HuH-7 (cell line): ENCODE measurements at places on chromosomes 11 and 22.

DNA sequence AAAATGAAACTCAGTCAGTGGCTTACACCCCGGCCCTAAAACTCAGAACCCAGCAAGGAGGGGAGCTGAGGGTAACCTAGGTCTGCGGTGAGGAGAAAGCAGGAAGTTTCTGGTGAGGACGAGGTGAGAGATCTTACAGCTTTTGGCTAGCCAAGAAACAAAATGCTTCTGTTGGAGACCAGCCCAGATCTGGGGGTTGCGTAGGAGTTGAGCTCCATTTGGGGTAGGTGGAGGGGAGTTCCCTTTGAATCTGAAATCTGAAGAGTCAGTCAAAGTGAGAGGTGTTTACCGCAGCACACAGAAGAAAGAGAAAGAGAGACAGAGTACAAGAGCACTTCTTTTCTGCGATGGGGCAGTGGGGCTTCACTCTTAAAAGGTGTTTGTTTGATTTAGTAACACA is 29.6 kb downstream of the EHF start:
- no peak for DNase-seq

GRCh38 chr11:35352077-35352888 is 67.1 kb downstream of the SLC1A2 start:
- no peak for DNase-seq

GRCh38 chr11:95345651-95346050 is 114.6 kb upstream of the SESN3 start:
- no peak for DNase-seq

DNA sequence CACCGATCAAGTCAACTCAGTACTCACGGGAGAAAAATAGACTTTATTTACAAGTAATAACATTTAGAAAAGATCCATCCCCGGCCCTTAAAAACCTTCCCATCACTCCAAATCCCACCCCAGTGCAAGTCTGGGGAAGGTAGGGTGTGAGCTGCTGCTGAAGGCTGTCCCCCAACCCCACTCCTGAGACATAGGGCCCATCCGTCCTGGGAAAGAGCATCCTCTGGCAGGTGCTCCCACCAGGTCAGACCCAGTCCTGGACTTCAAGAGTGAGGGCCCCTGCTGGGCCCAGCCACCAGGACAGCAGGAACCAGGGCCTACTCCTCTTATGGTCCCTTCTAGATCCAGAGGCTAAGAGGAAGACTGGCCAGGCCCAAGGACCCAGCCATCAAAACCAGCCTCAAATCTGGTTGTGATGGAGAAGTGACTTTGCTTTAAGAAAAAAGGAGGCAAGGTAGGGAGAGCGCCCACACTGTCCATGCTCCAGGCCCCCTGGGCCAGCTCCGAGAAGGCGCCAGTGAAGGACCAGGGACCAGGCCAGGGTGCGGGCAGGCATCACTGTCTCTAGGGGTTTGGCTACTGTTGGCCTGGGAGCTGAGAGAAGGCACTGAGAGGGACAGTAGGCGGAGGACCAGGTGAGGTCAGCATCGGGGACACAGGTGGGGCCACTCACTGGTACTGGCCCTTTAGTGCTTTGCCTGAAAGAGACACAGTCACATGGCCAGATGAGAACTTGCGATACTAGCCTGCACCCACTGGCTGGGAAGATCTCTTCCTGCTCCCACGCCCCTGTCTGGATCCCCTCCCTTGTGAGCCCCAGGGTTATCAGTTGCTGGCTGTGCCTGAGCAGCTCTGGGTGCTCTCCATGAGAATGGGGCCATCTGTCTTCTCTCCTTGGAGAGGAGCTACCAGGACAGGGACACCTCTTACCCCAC is 4.4 kb downstream of the IL18BP start:
- DNase-seq = no peak

DNA sequence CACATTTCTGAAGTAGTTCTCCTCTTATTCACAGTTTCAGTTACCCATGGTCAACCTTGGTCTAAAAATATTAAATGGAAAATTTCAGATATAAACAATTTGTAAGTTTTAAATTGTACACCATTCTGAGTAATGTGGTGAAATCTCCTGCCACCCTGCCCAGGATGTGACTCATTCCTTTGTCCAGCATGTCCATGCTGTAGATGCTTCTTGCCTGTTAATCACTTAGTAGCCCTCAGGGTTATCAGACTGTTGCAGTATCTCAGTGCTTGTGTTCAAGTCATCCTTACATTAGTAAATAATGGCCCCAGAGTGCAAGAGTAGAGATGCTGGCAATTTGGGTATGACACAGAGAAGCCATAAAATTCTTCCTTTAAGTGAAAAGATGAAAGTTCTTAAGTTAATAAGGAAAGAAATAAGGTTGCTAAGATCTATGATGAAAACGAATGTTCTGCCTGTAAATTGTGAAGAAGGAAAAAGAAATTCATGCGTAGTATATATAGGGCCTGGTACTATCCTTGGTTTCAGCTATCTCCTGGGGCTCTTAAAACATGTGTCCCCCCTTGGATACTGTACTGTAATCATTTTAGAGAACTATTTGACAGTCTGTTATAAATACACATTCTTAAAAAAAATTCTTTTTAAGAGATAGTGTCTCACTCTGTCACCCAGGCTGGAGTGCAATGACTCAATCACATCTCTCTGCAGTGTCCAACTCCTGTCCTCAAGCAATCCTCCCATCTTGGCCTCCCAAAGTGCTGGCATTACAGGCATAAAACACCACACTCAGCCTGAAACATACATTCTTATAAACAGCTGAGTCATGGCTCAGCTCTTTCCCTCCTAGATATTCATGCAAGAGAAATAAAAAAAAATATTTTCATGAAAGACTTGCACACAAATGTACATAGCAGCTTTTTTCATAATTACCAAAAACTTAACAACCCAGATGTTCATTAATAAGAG is 31.3 kb downstream of the MTNR1B start:
- DNase-seq = no peak

GRCh38 chr22:42768385-42769035 is 47.8 kb upstream of the A4GALT start:
- DNase-seq = no peak

GRCh38 chr11:29801561-29801960 is 215.3 kb downstream of the KCNA4 start:
- no peak for DNase-seq
